Epithelial cell of esophagus (primary cell): ENCODE measurements at places on chromosomes 2 and 18.

DNA sequence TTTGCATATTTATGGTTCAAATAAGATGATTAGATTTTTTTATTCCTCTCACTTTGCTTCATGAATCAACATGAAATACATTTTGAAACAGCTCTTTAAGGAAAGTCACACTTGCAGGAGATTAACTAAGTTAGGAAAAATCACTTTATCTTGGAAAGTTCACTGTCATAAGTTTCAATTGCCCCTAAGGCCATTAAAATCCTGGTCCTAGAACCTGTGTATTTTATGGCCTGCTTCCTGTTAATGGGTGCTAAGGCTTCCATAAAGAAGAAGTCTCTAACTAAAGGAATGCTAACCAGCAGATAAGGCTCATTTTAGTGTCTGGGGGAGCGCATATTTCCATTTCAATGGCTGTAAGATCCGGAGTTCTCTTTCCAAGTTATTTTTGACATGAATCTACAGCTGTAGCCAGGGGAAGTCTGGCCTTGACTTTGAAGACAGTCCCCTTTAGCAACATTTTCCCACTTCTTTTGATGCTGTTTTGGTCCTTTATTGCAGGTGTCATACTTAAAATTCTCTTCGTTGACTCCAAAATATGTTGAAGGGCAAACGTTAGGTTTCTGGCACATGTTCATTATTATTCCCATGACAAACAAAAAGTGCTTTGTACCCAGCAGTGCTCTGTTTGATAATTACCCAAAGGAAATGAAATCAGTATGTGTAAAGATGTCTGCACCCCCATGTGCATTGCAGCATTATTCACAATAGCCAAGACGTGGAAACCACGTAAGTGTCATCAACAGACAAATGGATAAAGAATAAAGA is 34.4 kb upstream of the SH3BP4 start:
- DNase-seq = no peak

GRCh38 chr2:118861731-118862130 is 14.3 kb upstream of the EN1 start:
- DNase-seq = no peak

DNA sequence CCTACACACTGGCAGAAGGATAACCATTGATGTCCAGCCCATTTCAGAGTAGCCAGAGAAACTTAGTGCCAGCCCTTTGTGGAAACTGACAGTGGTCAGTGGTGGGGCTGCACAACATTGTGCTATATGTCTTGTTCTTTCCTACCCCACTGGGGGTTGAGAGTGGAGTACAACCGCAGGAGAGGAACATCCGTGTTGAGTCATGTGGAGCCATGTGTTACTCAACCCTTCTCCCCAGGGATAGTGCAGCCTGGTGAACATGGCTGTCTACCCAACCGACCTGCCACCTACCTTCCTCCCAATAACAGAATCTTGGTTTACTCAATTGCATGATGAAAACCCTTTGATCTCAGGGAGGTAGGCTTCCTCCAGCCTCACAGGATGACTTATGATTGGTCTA is 65.3 kb upstream of the MAPK4 start:
- peak; percentile 6 for DNase-seq

GRCh38 chr2:202251494-202251893 is 13.1 kb upstream of the SUMO1 start:
- DNase-seq = no peak

DNA sequence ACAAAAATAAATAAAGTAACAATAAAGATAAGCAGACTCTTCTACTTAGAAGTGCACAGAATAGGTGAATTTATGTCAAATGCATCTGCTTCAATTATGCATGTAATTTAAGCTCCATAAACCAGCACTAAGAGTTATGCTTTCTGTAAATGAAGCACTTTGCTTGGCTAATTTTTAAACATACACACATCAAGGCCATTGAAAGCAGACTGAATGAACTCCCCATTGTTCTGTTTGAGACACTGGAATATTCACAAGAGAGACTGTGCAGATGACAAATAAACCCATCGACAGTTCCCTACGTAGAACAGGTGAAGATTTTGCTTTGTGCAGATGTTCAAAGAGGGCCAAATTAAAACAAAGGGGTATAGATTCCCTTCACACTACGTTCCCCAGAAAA is 133.4 kb downstream of the PID1 start:
- no peak for DNase-seq

- DNase-seq = no peak
Observed at GRCh38 chr2:181540421-181540820, 83.2 kb downstream of the ITGA4 start.

DNA sequence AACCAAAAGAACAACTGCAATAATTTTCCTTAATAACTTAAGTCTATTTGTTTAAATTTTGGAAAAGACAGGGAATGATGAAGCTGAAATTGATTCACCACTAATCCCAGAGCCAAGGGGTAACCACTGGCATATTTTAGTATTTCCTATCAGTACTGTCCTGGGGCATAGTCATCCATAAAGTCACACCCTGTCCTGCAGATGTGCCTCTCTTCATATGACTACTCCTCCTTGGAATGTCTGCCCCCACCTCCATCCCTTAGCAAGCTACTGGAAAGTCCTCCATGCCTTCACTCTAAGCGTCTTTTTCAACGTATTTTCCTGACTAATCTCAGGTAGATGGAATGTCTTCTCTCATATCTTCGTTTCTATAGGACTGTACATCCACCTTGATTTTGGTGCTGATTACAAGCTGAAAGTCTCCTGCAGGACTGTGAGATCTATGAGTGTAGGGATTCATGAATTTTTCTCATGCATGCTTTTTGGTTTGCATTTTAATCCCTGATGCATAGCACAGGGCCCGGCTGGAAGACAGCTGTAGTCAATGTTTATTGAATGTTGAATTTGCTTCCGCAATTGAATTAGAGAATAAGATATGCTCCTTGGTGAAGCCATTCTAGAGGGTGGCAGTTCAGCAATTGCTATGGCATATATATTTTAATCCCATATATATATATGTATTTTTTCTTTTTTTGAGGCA is 85.6 kb downstream of the MOGAT1 start:
- DNase-seq = peak; percentile 86

GRCh38 chr2:177053038-177053437 is 159.6 kb upstream of the HNRNPA3 start:
- DNase-seq = no peak

GRCh38 chr2:21837168-21837960 is 713.6 kb downstream of the TDRD15 start:
- DNase-seq = peak; percentile 7

DNA sequence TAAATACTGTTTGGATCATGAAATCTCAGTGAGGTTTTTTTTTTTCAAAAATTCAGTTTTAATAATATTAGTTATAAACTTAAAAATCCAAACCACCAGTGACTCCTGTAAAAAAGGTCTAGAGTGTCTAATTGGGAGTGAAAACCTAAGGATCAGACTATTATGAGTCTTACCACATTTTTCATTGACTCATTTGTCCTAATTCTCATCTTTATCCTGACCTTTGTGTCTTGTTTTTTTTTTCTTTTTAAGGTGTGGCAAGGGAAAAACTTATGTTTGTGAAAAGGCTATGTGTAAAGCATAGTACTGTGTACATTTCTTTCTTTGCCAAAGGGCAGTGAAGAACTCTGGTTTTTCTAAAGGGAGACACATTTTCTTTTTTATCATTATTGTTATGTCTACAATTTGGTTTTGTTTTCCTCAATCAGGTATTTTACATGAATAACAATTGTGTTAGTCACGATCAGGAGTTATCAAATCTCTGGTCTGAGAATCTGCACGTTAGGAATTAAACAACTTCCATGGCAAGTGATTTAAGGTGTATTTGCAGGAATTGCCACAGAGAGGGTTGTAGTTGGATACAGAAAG is 52.6 kb downstream of the RHBDD1 start:
- peak; percentile 48 for DNase-seq

- no peak for DNase-seq
Observed at GRCh38 chr18:37985126-37985525, 419.5 kb upstream of the CELF4 start.

DNA sequence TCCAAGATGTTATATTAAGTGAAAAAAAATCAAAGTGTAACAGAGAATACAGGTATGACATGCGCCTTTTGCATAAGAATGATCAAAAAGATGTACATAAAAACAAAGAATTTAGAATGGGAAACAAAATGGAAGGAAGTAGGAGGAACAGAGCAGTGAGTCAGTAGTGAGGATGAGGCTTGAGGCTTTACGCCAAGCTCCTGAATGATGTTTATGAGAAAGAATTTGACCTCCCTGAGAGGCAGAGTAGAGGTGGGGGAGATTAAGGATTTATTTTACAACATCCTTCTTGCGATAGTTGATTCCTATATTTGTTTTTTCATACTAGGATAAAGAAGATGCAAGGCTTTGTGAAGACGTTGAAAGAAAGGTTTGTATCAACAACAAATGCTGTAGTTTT is 81.4 kb downstream of the DCDC2C start:
- peak; percentile 43 for DNase-seq

GRCh38 chr2:221767106-221768012 is 195.3 kb upstream of the EPHA4 start:
- no peak for DNase-seq
